ENCODE measurements at places on chromosomes 7 and 10. TPM values are rescaled to one million over a fixed set of nuclear protein-coding genes. Genes with fewer than 3 reads are reported as not detected.
A peak's percentile ranks its signal among the peaks of the same experiment; 100 is the strongest.

Gene GJD4
- total RNA-seq = not detected

Gene BAG3
- 19.2 TPM for total RNA-seq

Gene TCAF1
- total RNA-seq = 33.8 TPM

Gene TWIST1
- total RNA-seq = not detected

Gene COL17A1
- total RNA-seq = 240 TPM

Gene PAX4
- total RNA-seq = 1.3 TPM

Gene CPA4
- not detected for total RNA-seq

Gene ERVW-1
- not detected for total RNA-seq

Gene NPTX2
- total RNA-seq = 4.1 TPM

Gene RAB11FIP2
- 42.9 TPM for total RNA-seq

Gene GRM3
- total RNA-seq = not detected

Gene AZGP1
- 27.6 TPM for total RNA-seq

GRCh38 chr7:33129806-33130153 is 416 bp downstream of the BBS9 start:
- peak overlapping the region; percentile 74 for H3K4me3 ChIP-seq
- H3K36me3 ChIP-seq = no peaks in the 10 kb centered on the region
- H3K4me1 ChIP-seq = no peaks in the 10 kb centered on the region
- no peak for DNase-seq

GRCh38 chr7:112266141-112266540 is 59.6 kb downstream of the ZNF277 start:
- no peaks in the 10 kb centered on the region for H3K36me3 ChIP-seq

DNA sequence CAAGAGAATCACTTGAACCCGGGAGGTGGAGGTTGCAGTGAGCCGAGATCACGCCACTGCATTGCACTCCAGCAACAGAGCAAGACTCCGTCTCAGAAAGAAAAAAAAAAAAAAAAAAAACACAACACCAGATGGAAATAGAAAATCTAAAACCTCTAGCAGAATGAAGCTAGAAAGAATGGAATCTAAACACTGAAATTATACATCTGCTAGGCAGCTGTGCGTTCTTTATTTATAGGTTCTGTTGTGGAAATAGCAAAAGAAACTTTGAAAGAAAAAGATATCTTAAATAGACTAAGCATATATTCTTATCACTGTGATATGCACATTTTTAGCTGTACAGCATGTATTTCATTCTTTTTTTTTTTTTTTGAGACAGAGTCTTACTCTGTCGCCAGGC is 17.1 kb downstream of the BMPR1A start:
- H3K36me3 ChIP-seq = no peaks in the 10 kb centered on the region
- no peak for DNase-seq
- no peaks in the 10 kb centered on the region for H3K4me1 ChIP-seq

DNA sequence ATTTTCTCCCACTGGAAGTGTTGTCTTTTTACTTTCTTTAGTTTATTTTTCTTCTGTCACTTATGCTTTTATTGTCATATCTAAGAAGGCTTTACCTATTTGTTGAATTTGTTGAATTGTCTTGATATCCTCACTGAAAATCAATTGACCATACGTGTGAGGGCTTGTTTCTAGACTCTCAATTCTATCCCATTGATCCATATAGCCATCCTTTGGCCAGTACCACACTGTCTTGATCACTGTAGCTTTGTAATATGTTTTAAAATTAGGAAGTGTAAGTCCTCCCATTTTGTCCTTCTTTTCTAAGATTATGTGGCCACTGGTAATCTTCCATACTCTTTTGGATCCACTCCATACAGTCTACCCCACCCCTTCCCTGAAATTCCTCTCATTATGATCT is 25.5 kb upstream of the MNX1 start:
- H3K27me3 ChIP-seq = no peaks in the 10 kb centered on the region
- DNase-seq = no peak
- H3K36me3 ChIP-seq = no peaks in the 10 kb centered on the region
- H3K27ac ChIP-seq = no peak overlapping the region
- no peak overlapping the region for H3K4me3 ChIP-seq
- no peaks in the 10 kb centered on the region for H3K4me1 ChIP-seq

DNA sequence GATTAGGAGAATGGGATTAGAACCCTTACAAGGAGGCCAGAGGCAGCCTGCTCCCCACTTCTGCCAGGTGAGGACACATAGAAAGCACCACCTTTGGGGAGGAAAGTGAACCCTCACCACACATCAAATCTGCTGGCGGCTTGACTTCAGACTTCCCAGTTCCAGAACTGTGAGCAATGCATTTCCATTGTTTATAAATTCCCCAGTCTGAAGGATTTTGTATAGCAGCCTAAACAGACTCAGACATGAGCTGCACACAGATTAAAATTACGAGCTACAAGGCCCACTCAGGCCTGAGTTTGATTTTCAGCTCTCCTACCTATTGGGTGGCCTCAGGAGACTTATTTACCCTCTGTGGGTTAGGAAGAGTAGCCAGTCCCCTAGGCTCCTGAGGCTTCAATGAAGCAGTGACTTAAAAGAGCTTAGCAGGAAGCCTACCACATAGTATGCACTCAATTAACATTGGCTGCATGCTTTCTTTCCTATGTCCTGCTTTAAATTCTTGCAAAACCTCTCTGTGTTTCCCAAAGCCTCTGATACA is 350.7 kb upstream of the ZMIZ1 start:
- no peaks in the 10 kb centered on the region for H3K4me1 ChIP-seq
- peak overlapping the region; percentile 9 for H3K27ac ChIP-seq
- no peak overlapping the region for H3K4me3 ChIP-seq
- DNase-seq = no peak

GRCh38 chr10:7819121-7819460 is 786 bp downstream of the TAF3 start:
- peak; percentile 67 for DNase-seq
- peaks cover 10% of the 10 kb centered on the region for H3K4me1 ChIP-seq
- peak overlapping the region; percentile 76 for H3K27ac ChIP-seq
- H3K4me3 ChIP-seq = peak overlapping the region; percentile 99
- H3K27me3 ChIP-seq = no peaks in the 10 kb centered on the region

DNA sequence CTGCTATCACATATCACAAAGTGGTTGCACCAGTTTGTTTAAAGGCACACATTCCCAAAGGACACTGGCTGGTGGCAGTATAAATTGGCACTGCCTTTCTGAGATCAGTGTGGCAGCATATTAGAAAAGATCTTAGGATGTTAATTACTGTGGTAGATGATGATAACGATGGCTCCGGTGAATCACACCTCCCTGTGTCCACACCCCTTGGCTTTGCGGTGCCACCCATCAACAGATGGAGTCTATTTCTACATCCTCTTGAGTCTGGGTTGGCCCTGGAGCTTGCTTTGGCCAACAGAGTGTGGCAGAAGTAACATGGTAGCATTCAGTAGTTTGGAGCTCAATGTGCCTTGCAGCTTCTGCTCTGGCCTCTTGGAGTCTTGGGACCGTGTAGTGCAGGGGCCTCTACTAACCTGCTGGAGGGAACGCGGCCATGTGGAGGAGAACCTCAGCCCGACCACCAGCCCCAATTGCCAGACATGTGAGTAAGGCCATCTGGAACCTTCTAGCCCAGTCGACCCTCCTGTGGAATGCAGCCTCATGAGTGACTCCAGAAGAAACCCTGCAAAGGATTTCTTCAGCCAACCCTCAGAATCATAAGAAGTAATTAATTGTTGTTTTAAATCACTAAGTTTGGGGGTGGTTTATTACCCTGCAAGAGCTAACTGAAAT is 27.2 kb upstream of the PLEKHA1 start:
- no peak overlapping the region for H3K4me3 ChIP-seq
- H3K36me3 ChIP-seq = no peaks in the 10 kb centered on the region

GRCh38 chr10:117569610-117570390 is 27.3 kb downstream of the EMX2 start:
- no peak overlapping the region for H3K4me3 ChIP-seq
- H3K36me3 ChIP-seq = no peaks in the 10 kb centered on the region
- H3K4me1 ChIP-seq = no peaks in the 10 kb centered on the region
- H3K27me3 ChIP-seq = no peaks in the 10 kb centered on the region

- no peaks in the 10 kb centered on the region for H3K4me1 ChIP-seq
- no peak for DNase-seq
- no peak overlapping the region for H3K27ac ChIP-seq
- no peak overlapping the region for H3K4me3 ChIP-seq
These were observed 23.2 kb upstream of the VOPP1 start for GRCh38 chr7:55595511-55595910.

- H3K4me3 ChIP-seq = no peak overlapping the region
- H3K4me1 ChIP-seq = peaks cover 9% of the 10 kb centered on the region
- no peaks in the 10 kb centered on the region for H3K36me3 ChIP-seq
These were observed 26.5 kb downstream of the DNAJB12 start for GRCh38 chr10:72328045-72328828.

- H3K27me3 ChIP-seq = no peaks in the 10 kb centered on the region
- H3K36me3 ChIP-seq = no peaks in the 10 kb centered on the region
- no peak overlapping the region for H3K4me3 ChIP-seq
- DNase-seq = no peak
- no peak overlapping the region for H3K27ac ChIP-seq
- H3K4me1 ChIP-seq = peaks cover 4% of the 10 kb centered on the region
These were observed 38.0 kb downstream of the MARCHF5 start for GRCh38 chr10:92328993-92329392.

GRCh38 chr7:4951903-4952636 is 6.9 kb downstream of the MMD2 start:
- H3K4me3 ChIP-seq = no peak overlapping the region
- no peak for DNase-seq
- H3K27ac ChIP-seq = no peak overlapping the region

- H3K4me1 ChIP-seq = no peaks in the 10 kb centered on the region
- H3K27me3 ChIP-seq = no peaks in the 10 kb centered on the region
- H3K36me3 ChIP-seq = no peaks in the 10 kb centered on the region
- no peak overlapping the region for H3K27ac ChIP-seq
- H3K4me3 ChIP-seq = no peak overlapping the region
These were observed 292.9 kb downstream of the PTEN start for GRCh38 chr10:88156341-88156740.

- H3K27me3 ChIP-seq = no peaks in the 10 kb centered on the region
- DNase-seq = no peak
- no peaks in the 10 kb centered on the region for H3K4me1 ChIP-seq
- H3K4me3 ChIP-seq = no peak overlapping the region
These were observed 61.9 kb upstream of the CACUL1 start for GRCh38 chr10:118816471-118817168.

GRCh38 chr7:10662982-10663884 is 310.4 kb upstream of the PHF14 start:
- no peaks in the 10 kb centered on the region for H3K4me1 ChIP-seq
- no peaks in the 10 kb centered on the region for H3K36me3 ChIP-seq
- no peaks in the 10 kb centered on the region for H3K27me3 ChIP-seq
- no peak overlapping the region for H3K27ac ChIP-seq

- no peaks in the 10 kb centered on the region for H3K36me3 ChIP-seq
- DNase-seq = no peak
- H3K4me3 ChIP-seq = no peak overlapping the region
- H3K27me3 ChIP-seq = no peaks in the 10 kb centered on the region
These were observed 175.3 kb downstream of the DIP2C start for GRCh38 chr10:514137-514671.

DNA sequence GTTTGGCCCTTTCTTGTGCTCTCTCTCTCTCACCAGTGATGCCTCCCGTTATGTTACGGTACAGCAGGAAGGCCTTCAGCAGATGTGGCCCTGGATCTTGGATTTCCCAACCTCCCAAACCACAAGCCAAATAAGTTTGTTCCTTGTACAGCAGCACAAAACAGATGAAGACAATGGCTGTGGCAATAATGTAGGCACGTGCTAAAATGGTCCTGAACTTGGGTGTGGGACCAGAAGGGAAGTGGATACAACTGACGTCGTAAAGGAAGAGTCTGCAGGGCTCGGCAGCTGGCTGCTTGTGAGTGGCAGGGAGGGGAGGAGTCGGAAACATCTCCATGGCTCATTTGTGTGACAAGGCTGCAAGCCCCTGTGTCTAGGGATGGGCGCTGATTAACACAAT is 26.8 kb downstream of the PROSER2 start:
- no peaks in the 10 kb centered on the region for H3K36me3 ChIP-seq
- H3K27ac ChIP-seq = no peak overlapping the region
- no peak overlapping the region for H3K4me3 ChIP-seq
- H3K27me3 ChIP-seq = no peaks in the 10 kb centered on the region
- no peak for DNase-seq

DNA sequence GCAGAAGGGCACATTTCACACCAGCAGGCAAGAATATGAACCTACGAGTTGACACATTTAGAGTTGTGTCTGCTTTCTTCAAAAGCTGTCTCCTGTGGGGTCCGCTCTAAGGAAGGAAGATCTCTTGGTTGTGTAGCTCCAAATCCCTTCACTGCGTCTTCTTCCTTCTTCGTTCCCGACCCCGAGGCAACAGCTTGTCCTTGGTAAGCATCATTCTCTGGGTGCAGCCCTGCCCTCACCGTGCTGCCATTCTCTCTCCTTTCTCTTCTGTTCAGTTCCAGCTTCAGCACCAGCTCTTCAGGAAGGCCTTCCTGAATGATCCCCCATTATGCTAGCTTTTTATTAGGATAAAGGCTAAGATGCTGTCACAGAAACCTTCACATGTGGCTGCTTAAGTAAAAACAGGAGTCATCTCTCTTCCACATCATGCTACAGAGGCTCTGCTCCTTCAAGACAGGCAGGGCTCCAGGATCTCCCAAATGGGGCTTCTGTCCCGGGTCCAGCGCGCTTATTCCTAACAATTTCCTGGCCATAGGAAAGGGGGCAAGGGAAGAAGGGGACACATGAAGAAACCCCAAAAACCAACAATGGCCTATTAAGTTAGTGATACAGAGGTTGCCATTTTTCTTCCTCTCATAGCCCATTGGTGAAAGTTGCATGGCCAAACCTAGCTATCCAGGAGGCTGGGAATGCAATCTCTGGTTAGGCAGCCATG is 52.2 kb upstream of the SHH start:
- DNase-seq = no peak
- H3K4me1 ChIP-seq = no peaks in the 10 kb centered on the region

- H3K36me3 ChIP-seq = no peaks in the 10 kb centered on the region
- H3K4me1 ChIP-seq = no peaks in the 10 kb centered on the region
- DNase-seq = no peak
- H3K27ac ChIP-seq = no peak overlapping the region
- H3K4me3 ChIP-seq = no peak overlapping the region
These were observed 310.6 kb downstream of the HDAC9 start for GRCh38 chr7:18806177-18806576.

DNA sequence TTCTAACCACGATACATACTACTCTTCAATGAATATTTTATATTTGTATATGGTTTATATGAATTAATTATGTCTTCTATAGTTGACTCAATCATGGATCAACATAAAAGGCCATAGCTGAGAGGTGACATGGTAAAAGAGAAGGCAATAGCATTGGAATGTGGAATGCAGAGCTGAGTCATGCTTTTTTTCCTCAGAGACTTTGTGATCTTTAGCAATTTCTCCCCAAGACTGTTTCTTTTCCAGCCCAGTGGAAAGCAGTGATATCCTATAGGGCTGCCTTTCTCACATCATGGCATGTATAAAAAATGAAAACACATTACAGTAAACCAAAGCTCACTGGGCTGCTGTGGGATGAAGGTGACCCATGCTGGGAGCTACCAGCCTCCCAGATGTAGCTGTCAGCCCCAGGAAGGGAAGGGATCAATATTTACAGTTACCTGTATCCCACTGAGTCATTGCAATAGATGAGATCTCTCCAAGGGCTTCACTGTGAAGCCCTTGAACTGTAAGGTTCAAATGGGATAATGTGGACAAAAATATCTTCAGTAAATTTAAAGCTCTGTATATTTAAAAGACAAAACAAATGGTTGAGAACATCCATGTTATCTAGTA is 30.2 kb downstream of the SLC39A12 start:
- H3K27me3 ChIP-seq = no peaks in the 10 kb centered on the region
- no peak for DNase-seq
- H3K4me1 ChIP-seq = no peaks in the 10 kb centered on the region
- no peaks in the 10 kb centered on the region for H3K36me3 ChIP-seq
- H3K27ac ChIP-seq = no peak overlapping the region

- H3K27me3 ChIP-seq = no peaks in the 10 kb centered on the region
- no peaks in the 10 kb centered on the region for H3K36me3 ChIP-seq
- H3K4me3 ChIP-seq = no peak overlapping the region
- no peak overlapping the region for H3K27ac ChIP-seq
These were observed 6.4 kb upstream of the ST8SIA6 start for GRCh38 chr10:17460756-17461155.

All from Peyer's patch (tissue), 4 donors.